ENCODE measurements at places on chromosomes 2 and 18.

DNA sequence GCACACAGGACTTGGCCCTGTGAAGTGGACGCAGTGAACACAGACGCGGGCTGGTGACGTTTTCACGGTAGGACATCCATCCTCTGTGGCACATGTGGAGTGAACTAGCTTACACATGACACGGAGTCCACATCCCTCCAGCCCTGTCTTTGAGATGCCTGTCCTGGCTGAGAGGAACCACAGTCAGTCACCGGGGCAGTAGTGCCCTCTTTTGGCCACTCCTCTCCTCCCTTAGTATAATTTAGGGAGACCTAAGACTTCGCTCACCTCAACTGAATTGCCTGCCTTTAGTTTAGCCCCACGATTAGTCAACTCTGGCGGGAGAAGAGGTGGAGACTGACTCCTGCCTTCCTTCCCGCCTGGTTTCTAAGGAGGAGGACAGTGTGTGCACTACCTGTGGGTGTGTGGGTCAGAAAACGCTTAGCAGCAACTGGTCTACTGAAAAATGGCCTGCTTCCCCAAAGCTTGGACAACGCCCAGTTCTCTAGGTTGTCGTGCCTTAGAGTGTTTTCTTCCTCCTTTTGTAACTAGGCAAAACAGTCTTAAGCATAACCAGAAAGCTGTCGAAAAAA is 70.6 kb downstream of the MBP start:
- no peak for DNase-seq

- DNase-seq: no peak
Observed at GRCh38 chr2:80938463-80938862, 633.9 kb upstream of the LRRTM1 start.

DNA sequence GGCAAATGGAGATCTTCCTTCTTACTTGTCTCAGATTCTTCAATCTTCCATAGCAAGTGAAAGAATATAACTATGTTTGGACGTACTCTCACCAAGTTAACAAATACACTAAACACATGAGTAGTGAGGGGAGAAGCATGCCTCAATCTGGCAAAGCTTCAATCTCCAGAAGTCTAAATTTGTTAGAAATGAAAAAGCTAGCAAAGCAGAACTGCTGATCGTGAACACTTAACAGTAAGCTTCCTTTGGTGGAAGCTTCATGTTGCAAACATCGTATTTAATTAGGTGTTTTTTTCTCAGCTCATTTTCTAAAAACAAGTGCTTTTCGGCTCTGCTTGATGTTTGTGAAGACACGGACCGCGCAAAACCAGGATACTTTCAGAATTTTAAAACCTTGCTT is 12.7 kb upstream of the SCN1A start:
- DNase-seq: no peak

- DNase-seq: no peak
Observed at GRCh38 chr2:26619096-26619495, 22.1 kb downstream of the CIB4 start.

DNA sequence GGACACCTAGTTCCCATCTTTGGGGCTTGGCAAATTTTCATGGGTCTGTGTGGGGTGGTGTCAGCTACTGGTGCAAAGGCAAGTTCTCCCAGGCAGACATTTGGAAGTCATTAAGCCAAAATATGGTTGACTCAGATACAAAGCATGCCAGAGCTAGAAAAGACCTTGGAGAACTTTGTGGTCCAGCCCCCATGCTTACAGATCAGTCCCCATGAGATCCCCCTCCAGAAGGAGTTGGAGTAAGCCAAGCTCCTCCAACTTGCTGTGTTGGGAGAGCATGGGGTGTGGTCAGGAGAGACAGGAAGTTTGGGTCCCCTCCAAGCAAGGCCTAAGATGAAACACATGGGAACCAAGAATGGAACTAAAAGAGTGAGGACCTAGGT is 224.5 kb downstream of the CYP26B1 start:
- DNase-seq: no peak

GRCh38 chr18:407626-408224 is 92.8 kb downstream of the COLEC12 start:
- no peak for DNase-seq

- no peak for DNase-seq
Observed at GRCh38 chr2:107466241-107466640, 360.5 kb upstream of the RGPD4 start.

GRCh38 chr2:156592809-156593593 is 156.8 kb downstream of the GPD2 start:
- no peak for DNase-seq

GRCh38 chr2:50181212-50181611 is 850.7 kb downstream of the NRXN1 start:
- DNase-seq: no peak

- DNase-seq: no peak
Observed at GRCh38 chr2:214545898-214546542, 135.2 kb downstream of the VWC2L start.

DNA sequence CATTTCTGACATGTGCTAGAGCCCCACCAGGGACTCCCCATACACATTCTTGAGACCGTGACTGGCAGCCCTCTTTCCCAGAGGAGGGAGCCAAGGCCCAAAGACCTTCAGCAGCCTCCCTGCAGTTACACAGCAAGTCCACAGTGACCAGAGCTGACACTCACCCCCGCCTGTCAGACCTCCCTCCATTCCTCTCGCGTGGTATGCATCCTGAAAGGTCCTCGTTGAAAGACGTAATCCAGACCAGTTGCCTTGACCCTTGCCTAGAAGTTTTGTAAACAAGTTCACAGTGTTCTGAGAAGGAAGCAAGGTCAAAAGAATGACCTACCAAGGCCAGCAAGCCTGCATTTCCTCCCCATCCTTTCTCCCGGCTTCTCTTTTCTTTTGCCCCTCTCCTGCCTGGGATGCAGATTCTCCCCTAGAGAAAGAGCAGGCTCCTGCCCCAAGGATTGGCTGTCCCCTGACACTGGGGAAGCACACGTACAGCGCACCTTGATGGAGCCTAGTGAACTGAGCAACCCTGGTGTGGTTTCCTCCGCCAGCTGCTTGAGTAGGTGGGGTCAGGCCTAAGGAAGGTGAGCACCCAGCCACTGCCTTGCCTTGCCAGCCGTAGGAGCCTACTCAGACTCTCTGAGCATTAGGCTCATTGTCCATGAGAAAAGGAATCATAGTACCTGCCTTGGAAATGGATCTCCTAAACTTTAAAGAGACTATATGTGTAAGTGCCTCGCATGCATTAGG is 18.3 kb downstream of the TRIB2 start:
- DNase-seq: no peak

DNA sequence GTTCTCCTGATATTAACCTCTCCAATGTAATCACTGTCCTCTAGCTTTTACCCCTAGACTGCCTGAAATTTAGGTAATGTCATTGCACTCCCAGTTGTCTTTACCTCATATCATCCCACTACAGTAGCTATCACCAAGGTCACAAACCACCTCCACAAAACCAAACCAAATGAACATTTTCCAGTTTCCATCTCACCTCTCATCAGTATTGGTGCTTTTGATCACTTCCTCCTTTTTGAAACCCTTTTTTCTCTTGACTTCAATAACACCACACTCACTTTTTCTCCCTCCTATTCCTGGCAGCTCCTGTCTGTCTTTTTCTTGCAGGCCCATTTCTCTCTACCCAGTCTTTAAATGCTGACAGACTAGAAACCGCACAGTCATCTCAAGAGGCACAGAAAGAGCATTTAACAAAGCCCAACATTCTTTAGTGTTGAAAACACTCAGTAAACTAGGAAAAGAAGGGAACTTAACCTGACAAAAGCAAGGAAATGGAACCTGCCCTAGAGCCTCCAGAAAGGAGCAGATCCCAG is 95.9 kb upstream of the SIX2 start:
- no peak for DNase-seq

DNA sequence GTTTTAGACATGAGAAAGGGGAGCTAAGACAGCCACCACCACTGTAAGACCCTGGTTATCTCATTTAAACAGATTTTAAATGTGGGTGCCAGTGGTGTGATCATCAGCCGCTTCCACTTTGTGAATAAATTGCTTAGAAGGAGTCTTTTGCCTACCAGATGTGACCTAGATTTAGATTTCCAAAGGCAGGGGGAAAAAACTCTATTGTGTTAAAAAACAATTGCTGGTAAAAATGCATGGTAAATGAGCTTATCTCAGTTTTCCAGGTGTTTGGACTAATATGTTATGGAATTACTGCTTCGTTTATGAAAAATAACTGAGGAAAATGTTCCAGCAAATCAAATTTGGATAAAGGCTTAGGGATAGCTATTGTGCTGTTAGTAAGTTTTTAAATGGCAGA is 466.3 kb upstream of the RAB12 start:
- no peak for DNase-seq

- no peak for DNase-seq
Observed at GRCh38 chr2:241812730-241813643, 4.0 kb downstream of the NEU4 start.

GRCh38 chr2:74548285-74548899 is 5.3 kb downstream of the LOXL3 start:
- no peak for DNase-seq

DNA sequence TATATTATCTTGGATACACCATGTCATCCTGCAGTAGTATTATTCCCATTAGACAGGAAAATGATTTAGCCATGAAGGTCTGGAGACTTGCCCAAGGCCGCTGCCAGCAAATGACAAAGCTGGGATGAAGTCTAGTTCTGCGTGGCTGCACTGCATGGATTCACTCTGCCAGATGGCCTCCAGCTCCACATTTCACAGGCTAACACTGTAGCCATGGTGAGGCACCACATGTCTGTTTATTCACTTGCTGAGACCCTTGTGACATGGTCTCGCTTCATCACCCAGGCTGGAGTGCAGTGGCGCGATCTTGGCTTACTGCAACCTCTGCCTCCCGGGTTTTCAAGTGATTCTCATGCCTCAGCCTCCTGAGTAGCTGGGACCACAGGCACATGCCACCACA is 31.5 kb upstream of the SCG2 start:
- peak; percentile 40 for DNase-seq

GRCh38 chr2:62524293-62524941 is 18.4 kb upstream of the TMEM17 start:
- no peak for DNase-seq

GRCh38 chr2:150783015-150783414 is 295.5 kb upstream of the RND3 start:
- no peak for DNase-seq

DNA sequence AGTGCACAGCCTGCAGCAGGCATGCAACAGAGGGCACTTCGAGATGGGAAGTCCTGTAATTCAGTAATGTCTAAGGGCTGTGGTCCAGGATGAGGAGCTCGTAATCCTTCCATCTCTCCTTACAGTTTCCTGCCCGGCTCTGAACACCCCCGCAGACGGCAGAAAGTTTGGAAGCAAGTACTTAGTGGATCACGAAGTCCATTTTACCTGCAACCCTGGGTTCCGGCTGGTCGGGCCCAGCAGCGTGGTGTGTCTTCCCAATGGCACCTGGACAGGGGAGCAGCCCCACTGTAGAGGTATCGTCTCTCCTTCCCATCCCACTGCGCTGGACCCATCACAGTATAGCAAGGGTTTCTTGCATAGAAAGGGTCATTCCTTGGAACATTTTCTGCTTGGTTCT is 26.7 kb downstream of the FBLN7 start:
- DNase-seq: no peak

GRCh38 chr18:274313-274712 is 6.5 kb upstream of the THOC1 start:
- DNase-seq: no peak

DNA sequence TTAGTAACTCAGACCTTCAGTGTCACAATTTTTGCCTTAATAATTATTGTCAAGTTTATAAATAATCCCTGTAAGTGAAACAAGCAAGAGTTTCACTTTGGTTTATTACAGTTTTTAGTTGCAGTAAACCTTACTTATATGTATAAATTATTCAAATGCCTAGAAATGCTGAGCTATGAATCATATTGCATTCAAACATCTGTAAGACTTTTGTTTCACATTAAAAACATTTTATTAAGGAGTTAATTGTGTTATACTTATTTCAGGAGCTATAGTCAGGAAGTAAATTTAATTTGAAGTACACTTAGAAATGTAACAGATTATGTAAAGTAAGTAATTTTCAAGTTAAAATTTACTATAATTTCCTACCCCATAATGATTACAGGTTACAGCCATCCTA is 3.9 kb upstream of the ETAA1 start:
- no peak for DNase-seq

GRCh38 chr2:148103946-148104345 is 83.1 kb downstream of the MBD5 start:
- DNase-seq: no peak

DNA sequence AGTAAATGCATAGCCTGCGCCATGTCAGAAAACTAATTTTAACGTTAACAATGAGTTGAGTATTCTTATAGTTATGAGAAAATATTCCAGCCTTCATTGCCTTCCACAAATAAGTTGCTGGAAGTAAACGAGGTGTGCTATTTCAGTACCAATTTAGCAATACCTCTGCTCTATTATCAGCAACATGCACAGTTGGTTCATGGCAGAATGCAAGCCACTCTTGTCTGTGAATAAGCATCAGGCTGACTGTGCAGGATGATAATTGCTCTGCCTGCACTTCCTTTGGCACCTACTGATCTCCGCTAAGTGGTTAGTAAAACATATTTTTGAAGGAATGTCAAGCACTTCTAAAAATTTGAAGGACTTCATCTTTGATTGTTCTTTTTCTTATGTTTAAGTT is 261.9 kb upstream of the SIX3 start:
- DNase-seq: no peak

GRCh38 chr2:207491086-207491485 is 38.7 kb upstream of the CREB1 start:
- no peak for DNase-seq

DNA sequence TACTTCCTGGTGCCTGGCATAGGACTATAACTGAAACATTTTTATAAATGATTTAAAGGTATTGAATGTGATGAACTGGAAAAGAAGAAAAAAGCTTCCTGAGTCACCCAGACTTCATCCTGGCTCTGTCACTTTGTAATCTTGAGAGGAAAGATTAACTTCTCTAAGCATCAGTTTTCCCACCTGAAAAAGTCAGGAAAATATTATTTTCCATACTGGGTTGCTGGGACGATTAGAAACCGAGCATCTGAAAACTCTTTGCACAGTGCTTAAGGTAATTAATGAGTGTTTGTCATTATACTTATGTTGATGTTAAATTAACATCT is 71.8 kb downstream of the FMNL2 start:
- DNase-seq: no peak

- DNase-seq: no peak
Observed at GRCh38 chr2:233974530-233975071, 57.4 kb downstream of the TRPM8 start.

- no peak for DNase-seq
Observed at GRCh38 chr2:67255933-67256615, 141.1 kb upstream of the ETAA1 start.

DNA sequence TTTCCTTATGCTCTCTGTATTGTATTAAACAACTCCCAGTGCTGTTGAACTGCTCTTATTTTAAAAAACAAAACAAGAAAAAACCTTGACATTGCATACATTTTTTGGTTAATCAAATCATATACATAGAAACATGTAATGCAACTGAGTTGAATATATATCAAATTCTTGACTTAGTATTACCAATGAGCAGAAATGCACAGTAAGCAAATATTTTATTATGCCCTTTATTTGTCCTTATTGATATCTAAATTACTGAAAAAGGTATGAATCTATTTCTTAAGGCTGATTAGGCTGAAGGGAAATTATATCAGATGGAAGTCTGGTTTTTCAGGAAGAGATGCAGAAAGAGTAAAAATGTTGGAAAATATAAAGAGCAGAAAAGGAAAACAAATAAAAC is 6.9 kb upstream of the KDM3A start:
- no peak for DNase-seq

- DNase-seq: no peak
Observed at GRCh38 chr2:118040891-118041290, 27.0 kb upstream of the CCDC93 start.

- no peak for DNase-seq
Observed at GRCh38 chr2:29802986-29803385, 118.4 kb downstream of the ALK start.

GRCh38 chr2:42125841-42126594 is 43.1 kb upstream of the EML4 start:
- DNase-seq: no peak

Data from NCI-H2029 treated with DMSO at 0.1 percent for 48 hours (cell line).